GM13977 (cell line): ENCODE measurements at places on chromosomes 12 and 14.
A peak's percentile ranks its signal among the peaks of the same experiment; 100 is the strongest.

- DNase-seq, result no peak
These were observed 88.0 kb upstream of the MAX start for GRCh38 chr14:65190312-65190711.

DNA sequence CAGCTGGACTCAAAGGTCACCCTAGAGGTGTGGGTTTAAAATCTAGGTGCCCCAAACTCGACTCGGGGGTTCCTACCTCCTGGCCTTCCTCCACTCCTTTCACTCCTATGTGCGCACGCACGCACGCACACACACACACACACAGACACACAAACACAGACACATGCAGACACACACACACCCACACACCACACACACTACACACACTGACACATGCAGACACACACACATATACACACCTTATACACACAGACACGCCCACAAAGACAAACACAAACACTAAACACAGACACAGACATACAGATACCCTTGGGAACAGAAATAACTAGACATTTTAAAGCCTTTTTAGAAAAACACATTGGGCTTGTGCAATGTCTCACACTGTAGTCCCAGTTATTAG, 31.8 kb downstream of the GSC start:
- no peak for DNase-seq

DNA sequence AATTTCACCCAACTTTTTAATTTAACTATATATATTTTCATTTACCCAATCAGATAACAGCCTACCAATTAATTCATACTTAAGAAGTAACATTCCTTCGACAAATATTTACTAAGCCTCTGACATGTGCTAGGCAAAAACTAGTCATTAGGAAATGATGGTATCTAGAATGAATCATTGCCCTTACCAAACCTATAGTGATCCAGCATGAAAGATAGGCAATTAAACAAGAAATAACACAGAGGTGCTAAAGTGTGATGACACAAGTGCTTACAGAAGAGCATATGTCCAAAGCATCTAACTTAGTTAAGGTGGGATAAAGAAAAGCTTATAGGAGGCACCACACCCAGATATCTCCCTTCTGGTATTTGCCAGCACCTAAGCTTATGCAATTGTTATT, 166.5 kb upstream of the RASSF8 start:
- no peak for DNase-seq

DNA sequence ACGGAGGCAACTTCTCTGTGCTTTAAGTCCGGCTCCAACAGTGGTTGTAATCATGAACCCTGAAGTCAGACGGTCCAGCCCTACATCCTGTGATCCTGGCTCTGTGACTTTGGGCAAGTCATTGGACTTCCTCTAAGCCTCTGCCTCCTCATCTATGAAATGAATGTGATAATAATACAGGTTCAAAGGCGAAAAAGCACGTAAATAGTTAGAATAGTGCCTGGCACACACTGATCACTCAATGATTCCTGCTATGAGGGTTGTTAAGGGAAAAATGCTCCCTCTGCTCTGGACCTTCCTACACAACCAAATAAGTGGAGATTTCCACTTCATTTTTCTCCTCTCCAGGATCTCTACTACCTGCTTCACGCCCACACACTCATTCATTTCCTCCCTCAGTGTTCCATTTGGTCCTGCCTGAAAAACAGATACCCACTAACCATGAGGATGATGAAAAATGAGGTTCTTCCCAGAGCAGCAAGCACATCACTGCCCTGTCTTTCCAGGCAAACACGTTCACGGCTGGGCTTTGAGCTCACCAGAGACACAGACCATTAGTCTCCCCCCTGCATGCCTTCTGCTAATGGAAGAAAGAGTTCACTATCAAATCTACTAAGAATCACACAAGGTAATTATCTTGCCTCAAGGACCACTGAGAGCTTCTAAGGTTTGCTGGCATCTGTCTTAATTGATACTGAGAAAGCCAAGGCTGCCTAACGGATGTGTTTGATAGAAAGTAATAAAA, 13.2 kb downstream of the NUAK1 start:
- no peak for DNase-seq

DNA sequence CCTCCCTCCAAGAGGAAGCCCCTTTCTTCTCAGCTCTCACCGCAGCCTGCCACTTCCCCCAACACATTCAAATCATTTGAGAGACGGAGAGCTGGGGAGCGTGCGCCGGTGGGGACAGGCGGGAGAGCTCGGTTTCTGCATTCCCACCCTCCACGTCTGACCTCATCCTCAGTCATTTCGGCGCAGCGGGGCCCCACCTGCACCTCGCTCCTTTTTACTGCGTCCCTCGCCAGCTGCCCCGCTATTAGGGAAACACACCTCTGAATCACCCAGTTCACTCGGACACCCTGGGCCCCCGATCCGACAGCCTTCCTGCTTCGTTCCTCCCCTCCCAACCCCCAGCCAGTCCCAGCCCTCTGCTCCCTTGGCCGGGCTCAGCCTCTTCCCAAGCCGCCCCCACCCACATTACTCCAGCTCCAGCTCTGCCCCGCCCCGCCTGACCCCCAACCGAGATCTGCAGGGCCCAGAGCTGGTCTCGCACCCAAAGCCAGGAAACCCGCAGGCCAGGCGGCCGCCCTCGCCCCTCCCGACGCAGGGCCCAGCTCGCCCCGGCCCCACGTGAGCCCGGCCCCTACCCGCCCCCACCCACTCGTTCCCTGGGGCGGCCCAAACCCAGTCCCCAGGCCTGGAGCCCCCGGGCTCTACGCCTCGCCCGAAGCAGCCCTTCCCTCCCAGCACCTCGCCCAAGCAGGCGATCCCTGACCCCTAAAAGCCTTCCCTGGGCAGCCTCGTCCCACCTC, 783 bp downstream of the CORO1C start:
- DNase-seq, result peak; percentile 63

GRCh38 chr12:122518908-122519307, 7.8 kb downstream of the RSRC2 start:
- no peak for DNase-seq

- DNase-seq, result no peak
These were observed 26.6 kb upstream of the KCNC2 start for GRCh38 chr12:75236206-75236605.

DNA sequence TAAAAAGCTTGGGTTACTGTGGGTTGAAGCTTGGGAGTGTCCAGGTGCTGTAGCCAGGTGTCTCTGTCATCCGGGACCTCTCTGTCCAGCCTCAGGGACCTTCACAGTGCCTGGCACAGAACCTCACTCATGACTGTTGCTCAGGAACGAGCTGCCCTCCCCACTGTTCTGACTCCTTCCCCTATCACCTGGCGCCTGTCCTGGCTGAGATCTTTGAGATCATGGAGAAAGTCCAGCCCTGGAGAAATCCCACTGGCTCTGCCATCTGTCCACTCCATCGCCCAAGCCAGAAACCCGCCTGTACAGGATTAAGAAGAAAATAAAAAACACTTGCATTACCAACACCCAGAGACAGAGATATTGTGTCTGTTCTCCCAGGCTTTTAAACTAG, 53.5 kb downstream of the DGLUCY start:
- no peak for DNase-seq

DNA sequence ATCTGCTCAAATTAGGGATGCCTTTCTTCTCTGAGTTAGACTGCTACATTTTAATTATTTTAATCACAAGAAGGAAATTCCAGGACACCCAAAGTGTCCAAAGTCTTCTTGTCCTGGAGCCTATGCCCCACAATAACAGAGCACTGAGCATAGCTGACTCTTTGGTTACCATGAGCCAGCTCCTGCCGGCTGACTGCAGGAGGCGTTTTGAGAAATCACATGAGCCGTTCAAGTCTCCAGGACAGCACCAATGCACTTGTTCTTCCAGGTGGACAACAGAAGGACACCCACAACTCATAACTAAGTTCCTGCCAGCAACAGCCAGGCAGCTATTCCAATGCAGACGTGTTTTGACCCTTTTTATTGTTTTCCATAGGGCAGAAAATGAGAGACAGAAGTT, 46.0 kb upstream of the SRSF5 start:
- no peak for DNase-seq

DNA sequence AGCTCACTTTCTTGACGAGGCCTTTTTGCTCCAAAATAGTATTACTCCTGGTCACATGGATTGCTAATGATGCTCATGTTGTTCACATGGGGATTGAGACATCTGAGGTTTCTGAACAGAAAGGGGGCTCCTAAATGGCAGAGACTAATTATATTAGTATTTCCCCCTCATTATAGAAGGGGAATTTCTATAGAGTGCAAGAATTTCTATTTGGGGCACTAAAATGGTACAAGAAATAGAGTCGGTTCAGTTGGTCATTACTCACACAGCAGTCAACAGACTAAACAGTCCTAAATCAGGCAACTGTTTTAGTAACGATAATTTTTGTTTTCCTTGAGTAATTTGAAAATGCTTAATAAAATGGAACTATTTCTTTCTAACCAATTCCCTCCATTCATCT, 108.9 kb downstream of the DACT1 start:
- no peak for DNase-seq

DNA sequence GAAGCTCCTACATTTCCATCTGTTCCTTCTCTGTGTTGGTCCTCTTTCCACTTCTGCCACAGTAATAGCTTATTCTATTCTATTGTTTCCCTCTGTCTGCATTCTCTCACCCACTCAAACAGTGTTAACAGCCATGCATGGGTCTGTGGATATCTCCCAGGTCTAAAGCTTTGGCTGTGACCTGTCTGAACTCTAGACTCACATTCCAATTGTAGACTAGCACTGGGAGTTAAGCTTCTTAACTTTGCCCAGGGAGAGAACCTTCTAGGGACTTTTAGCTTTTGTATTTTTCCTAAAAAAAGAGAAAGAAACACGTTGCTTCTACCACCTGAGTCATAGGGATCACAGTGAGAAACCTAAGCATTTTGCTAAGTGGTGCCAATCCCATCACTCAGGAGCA, 36.7 kb downstream of the PTPRR start:
- no peak for DNase-seq

- DNase-seq, result no peak
These were observed 1.3 kb upstream of the RPGRIP1 start for GRCh38 chr14:21278632-21279031.

DNA sequence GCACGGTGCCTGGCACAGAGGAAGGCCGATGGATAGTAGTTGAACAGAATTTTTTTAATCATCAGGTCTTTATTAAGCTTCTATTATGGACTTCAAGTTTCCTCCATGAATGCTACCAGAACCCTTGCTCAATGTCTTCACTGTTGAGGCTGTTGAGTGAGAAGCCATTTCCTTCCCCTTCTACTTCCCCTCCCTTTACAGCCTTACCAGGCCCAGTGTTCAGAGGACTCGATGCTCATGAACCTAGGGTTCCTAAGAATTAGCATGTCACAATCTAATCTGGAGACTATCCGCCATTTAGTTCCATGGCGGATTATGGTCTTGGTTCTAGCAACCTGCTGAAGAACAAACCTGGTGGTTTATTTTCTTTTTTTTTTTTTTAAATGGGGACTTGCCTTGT, 17.7 kb downstream of the ETV6 start:
- no peak for DNase-seq

GRCh38 chr12:109542876-109543275, 30.4 kb downstream of the MMAB start:
- DNase-seq, result no peak

DNA sequence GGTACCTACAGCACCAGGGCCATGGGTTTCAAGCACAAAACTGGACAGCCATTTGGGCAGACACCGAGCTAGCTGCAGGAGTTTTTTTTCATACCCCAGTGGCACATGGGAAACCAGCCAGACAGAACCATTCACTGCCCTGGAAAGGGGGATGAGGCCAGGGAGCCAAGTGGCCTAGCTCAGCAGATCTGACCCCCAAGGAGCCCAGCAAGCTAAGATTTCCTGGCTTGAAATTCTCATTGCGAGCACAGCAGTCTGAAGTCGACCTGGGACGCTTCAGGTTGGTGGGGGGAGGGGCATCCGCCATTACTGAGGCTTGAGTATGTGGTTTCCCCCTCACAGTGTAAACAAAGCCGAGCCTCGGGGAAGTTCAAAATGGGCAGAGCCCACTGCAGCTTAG, 81.2 kb upstream of the CCDC175 start:
- no peak for DNase-seq

GRCh38 chr14:100305324-100306100, 732 bp downstream of the SLC25A29 start:
- peak; percentile 60 for DNase-seq

- DNase-seq, result no peak
These were observed 1419.4 kb downstream of the FSCB start for GRCh38 chr14:43087666-43088065.

DNA sequence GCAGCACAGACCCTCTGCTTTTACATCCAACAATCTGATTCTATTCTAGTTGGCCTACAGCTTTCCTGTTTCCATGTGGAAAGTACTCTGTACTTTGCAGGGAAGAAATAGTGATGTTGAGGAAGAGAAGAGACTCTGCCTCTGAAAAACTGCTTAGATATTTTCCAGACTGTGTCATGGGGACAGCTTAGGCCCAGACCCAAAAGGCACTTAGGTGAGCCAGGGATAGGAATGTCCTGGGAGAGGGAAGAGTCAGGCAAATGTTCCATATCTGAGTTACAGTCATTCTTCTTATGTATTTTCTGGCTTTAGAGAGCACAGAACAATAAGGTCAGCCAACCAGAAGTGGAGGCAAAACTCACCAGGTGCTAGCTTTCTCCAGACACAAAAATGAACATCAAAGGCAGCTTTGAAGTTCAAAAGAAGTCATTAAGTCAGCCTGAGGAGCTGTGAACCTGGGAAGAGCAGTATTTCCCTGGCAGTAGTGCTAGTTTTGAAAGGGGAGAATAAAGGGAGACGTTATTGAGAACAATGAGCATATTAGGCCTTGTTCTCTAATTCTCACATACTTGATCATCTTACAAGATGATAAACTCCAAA, 199.7 kb upstream of the LMNTD1 start:
- no peak for DNase-seq

DNA sequence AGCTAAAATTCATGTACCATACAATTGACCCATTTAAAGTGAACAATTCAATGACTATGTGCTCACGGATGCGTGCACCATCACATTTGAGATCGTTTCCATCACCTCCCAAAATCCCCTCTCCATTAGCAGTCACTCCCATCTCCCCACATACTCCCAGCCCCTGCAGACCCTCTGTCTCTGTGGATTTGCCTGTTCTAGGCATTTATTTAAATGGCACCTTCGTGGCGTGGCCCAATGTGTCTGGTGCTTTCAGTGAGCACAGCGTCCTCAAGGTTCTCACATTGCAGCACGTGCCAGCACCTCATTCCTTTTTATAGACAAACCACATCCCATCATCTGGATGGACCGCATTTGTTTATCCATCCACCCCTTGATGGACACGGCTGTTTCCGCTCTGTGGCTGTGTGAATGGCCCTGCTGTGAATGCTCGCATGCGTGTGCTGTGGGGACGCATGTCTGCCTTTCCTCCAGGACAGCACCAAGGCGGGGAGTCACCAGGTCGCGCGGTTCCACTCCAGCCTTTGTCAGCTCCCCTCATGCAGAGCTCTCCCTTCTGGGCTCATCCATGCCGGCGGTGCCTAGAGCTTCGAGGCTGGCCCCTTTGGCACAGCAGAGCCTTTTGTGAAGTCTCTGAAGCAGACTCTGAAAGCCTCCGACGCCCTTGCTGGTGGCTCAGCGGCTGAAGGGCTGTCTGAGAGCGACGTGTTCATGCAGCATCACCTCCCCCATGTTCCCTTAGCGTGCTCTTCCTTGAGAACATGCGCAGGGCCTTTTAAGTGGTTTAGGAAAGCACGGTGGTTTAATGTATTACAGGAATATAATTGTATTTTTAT, 184.4 kb downstream of the KIF26A start:
- no peak for DNase-seq

- DNase-seq, result no peak
These were observed 35.7 kb downstream of the NRDE2 start for GRCh38 chr14:90295870-90296516.
